GM13976 (cell line): ENCODE measurements at places on chromosomes 5 and 9.

DNA sequence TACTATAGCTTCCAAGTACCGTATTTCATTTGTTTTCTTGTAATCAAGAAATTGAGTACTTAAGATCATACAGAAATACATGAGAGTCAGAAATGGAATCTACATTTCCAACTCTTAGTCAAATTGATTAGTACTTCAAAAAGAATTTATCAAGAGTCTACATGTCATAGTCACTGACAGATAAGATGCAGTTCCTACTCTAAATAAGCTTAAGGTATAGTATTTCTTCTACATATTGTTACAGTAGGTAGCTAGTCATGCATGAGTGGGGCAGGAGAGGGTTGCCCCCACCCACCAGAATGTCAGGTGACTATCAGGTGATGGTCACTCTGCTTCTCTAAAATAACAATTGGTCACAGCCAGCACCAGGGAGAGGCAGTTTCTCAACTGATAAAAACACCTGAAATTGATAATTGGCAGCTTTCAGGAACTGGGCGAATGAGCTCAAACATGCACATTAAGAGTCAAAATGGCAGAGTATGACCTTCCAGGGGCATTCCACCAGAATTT lies 2.9 kb downstream of the BAAT start:
- DNase-seq = no peak

- DNase-seq = no peak
These were observed 5.5 kb downstream of the TTC16 start for GRCh38 chr9:127721391-127721821.

GRCh38 chr5:118548761-118549720 lies 439.3 kb downstream of the DTWD2 start:
- DNase-seq = no peak

DNA sequence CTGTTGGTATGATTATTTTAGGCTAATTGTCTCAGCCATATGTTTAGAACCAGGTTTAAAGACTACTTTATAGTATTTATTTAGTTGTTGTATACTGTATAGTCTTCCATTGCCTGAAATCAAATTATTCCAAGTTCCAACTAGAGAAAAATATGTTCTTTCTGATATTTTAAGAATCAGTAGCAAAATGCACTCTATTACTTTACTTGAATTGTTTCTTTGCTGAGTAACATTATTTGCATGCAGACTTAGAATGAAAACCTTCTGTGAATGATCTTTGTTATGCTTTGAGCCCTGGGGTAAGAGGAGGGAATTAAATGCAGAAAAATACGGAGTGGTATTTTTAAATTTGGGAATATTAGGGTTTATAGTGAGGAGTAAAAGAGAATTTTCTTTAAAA lies 47.9 kb downstream of the MEGF10 start:
- DNase-seq = no peak

- DNase-seq = no peak
These were observed 36.0 kb upstream of the CLPTM1L start for GRCh38 chr5:1380910-1381309.

GRCh38 chr5:34722183-34722582 lies 66.1 kb downstream of the RAI14 start:
- no peak for DNase-seq
